Fibroblast of skin of scalp (primary cell): ENCODE measurements at places on chromosomes 11 and 22.

DNA sequence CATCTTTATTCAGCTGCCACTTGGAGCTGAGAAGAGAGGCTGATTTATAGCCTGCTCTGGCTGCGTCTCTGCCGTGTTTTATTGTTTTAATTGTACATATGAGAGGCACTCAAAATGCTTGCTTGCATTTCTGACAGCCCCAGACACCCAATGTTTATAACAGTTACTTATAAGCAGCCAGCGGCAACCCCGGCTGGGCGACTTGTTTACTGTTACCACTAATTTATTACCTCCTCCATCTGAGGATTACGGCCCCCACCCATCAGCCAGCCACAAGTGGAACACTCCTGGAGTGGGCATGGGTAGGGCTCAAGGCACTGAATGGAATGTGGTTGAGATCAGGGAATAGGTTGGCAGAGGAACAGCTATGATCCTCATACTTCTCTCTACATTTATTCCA, 61.2 kb downstream of the CLPB start:
- DNase-seq = no peak

GRCh38 chr22:49738566-49738965, 89.1 kb downstream of the BRD1 start:
- DNase-seq = no peak

GRCh38 chr11:84894666-84895065, 732.5 kb downstream of the DLG2 start:
- no peak for DNase-seq

GRCh38 chr11:76762356-76762752, 20.8 kb upstream of the TSKU start:
- no peak for DNase-seq

DNA sequence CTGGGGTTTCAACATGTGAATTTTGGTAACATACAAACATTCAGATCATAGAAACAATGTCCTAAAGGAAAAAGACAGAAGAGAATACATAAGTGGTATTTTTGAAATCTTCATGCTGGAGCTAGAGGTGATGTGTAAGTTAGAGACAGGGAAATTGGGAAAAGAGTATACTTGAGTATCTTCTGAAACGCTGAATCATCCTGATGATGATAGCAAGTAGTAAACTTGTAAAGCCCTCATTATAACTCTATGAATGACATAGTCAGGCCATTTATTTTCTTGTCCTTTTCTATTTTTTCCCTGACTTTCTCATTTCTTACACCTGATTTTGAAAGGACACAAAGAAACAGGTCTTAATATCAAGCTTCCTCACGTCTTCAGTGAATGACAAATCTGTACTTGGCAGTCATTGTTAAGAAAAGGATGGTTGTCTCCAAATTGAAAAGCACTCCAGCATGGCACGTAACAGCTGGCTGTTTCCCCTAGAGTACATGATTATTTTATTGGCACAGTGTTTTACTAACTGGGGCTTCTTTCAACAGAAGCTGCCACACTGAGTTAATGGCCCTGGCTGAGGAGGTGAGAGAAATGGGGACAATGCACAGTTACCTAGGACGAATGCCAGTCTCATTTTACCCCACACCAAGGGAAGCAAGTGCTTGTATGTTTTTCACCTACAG, 140.7 kb upstream of the CTSC start:
- no peak for DNase-seq
